GM12864 (cell line): ENCODE measurements at places on chromosomes 16 and 17.

DNA sequence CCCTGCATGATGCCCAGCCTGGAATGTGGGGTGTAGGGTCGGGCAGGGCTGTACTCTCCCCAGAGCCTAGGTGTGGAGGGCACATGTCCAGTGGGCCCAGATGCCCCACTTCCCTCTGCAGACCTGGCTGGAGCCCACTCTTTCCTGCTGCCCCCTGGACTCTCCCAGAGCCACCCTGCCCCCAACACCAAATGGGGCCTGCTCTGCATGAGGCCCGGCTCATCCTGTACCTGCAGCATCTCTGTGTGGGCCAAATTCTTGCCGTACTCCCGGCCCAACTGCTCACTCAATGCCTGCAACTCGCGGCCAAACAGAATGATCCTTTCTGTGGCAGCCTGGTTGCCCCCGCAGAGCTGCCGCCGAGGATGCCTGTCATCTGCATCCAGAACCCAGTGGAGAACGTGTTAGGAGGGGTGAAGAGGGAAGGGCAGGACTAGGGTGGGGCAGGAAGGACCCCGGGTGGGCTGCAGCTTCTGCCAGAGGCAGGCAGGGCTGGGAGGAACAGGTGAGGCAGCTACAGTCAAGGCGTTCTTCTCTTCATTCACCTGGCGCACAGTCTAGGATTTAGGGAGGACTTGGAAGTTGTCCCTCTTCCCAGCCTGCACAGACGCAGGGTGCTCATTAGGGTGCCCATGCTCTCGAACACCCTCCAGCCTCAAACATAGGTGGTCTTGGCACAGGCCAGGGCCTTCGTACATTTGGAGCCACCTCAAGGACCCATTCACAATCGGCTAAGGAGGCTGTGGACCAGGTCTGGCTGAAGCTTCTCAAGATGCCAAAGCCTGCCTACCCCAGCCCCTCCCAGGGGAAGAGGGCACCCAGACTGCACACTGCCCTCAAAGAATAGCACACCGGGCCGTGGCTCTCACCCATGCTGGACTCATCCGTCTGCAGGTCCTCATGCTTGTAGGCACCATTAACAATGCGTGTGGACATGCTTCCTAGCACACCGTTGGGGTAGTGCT, 8.7 kb upstream of the GFOD2 start:
- no peak for DNase-seq

DNA sequence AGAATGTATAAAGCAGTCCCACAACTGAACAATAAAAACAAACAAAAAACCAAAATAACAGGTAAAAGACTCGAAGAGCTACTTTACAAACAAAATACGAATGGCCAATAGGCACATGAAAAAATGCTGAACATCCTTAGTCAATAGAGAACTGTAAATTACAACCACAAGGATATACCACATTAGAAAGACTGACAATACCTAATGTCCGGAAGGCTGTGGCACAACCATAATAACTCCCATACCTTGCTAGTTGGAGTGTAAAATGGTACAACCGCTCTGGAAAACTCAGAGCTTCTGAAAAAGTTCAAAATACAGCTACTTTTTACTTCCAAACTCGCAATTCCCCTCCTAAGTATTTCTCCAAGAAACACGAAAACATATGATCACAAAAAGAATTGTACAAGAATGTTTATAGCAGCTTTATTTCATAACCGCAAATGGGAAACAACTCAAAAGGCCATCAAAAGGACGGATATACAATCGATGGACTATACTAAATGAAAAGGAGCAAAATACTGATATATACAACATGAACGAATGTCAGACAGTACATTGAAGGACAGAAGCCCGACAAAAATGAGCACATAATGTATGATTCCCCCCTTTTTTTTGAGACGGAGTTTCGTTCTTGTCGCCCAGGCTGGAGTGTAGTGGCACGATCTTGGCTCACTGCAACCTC, 2.3 kb downstream of the TP53 start:
- DNase-seq = no peak

DNA sequence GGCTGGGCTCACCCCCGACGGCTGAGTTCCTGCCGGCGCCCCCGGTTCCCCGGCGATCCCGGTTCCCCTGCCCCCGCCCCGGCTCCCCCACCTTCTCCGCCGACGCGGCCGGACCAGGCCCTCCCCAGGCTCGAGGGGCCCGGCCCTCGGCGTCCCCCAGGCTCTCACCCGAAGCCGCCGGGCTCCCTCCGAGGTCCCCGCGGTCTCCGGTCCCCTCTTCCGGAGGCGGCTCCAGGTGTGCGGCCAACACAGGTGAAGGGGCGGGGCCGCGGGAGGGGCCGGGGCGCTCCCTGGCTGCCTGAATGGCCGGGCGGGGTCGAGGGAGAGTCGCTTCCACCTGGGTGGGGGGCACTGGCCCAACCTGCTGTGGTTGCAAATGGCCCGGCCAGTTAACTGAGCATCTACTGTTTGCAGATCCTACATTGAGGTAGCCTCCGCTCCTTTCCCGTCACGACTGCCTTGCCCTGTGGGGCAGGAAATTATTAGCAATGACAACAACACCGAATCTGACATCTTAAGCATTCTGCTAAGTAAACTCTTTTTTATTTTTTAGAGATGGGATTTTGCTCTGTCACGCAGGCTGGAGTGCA, at the start of gene BICDL2:
BICDL2 (minus strand) TSS at position 219 of the 590 bp plus-strand sequence. CDS start 1,448 bp downstream, outside the sequence.
- no peak for DNase-seq

- no peak for DNase-seq
These were observed 38.2 kb upstream of the GSE1 start for GRCh38 chr16:85574672-85575475.
